ENCODE measurements at places on chromosomes 7 and 10. TPM values are rescaled to one million over a fixed set of nuclear protein-coding genes. Genes with fewer than 3 reads are reported as not detected.

GRCh38 chr7:148049068-148049467 lies 541.5 kb upstream of the C7orf33 start:
- no peak for DNase-seq

The BMPER gene
- not detected for total RNA-seq

GRCh38 chr7:117652943-117653680 lies 173.3 kb downstream of the CFTR start:
- no peak for DNase-seq

The ZNF425 gene
- total RNA-seq: 2.8 TPM

The METTL27 gene
- total RNA-seq: 1.9 TPM

GRCh38 chr10:66803174-66803573 lies 122.7 kb upstream of the LRRTM3 start:
- no peak for DNase-seq

- no peak for DNase-seq
Observed at GRCh38 chr7:46603780-46604179, 682.7 kb upstream of the IGFBP3 start.

The OIT3 gene
- total RNA-seq: not detected

- DNase-seq: no peak
Observed at GRCh38 chr7:92697012-92697411, 106.8 kb upstream of the FAM133B start.

DNA sequence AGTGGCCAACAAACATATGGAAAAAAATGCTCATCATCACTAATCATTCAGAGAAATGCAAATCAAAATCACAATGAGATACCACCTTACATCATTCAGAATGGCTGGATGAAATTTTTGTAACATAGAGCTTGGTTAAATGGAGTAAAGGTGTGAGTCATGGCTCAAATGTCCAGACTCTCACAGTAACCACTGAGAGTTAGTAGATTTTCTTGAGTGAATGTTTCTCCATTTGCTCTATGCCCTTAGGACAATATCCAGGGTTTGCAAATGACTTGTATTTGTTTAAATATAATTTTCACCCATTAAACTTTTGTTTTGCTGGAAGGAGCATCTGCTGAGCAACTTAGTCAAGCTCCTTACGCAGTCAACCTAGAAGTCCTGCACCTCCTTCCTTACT lies 967.2 kb downstream of the XPNPEP1 start:
- no peak for DNase-seq

DNA sequence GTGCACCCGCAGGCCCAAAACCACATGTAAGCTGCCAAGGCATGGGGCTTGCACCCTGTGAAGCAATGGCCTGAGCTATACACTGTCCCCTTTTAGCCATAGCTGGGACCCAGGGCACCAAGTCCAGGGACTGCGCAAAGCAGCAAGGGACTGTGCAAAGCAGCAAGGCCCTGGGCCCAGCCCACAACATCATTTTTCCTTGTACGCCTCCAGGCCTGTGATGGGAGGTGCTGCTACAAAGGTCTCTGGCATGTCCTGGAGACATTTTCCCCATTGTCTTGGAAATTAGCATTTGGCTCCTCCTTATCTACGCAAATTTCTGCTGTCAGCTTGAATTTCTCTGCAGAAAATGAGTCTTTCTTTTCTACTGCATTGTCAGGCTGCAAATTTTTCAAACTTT lies 24.8 kb downstream of the ARHGAP19 start:
- no peak for DNase-seq

The HGF gene
- not detected for total RNA-seq

The DNAH11 gene
- total RNA-seq: 0.24 TPM

The GBX1 gene
- not detected for total RNA-seq
